Renal cortical epithelial cell (primary cell): ENCODE measurements at places on chromosomes 7 and 10. TPM values are rescaled to one million over a fixed set of nuclear protein-coding genes. Genes with fewer than 3 reads are reported as not detected.

DNA sequence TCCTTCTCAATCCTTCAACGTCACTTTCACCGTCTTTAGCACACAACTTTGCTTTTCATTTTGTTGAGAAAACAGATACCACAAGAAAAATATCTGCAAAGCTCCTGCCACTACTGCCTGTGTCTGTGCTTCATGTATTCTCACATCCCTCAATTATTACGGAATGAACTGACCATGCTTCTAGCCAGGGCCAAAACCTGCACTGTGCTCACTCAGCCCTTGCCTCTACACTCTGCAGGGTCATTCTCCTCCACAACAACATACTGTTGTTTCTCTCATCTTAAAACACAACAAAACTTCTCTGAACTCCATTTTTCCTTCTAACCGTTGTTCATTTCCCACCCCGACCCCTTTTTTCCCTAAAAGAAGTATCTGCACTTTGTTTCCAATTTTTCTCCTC lies 29.5 kb downstream of the BMPR1A start:
- DNase-seq, result peak; percentile 30

GRCh38 chr7:152462995-152463708 lies 27.3 kb upstream of the KMT2C start:
- DNase-seq, result peak; percentile 50

GRCh38 chr7:30915751-30916150 lies 4.1 kb downstream of the AQP1 start:
- DNase-seq, result no peak

GRCh38 chr10:118914629-118915028 lies 114.9 kb upstream of the NANOS1 start:
- DNase-seq, result no peak

DNA sequence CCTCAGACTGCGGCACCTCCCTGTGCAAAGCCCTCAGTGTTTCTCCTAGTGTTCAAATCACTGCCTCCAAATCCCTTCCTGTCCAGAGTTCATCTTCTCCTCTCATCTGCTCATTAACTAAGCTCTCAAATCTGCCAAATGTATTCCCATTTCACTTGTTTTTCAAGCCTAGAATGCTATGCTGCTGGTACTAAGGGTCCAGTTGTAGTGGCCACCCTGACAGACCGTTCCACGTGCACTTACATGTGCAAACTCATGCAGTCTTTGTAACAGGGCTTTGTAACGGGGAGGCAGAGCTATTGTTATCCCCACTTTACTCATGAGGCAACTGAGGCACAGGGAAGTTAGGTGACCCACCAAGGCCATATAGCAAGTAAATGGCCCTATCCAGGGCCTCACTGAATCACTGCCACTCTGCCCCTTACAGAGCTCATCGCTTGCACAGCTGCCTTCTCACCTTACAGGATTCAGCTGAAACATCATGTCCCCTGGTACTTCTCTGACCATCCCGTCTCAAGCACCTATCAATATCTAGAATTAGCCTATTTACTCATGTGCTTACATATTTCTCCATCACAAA lies 153.0 kb upstream of the PDE1C start:
- DNase-seq, result no peak

DNA sequence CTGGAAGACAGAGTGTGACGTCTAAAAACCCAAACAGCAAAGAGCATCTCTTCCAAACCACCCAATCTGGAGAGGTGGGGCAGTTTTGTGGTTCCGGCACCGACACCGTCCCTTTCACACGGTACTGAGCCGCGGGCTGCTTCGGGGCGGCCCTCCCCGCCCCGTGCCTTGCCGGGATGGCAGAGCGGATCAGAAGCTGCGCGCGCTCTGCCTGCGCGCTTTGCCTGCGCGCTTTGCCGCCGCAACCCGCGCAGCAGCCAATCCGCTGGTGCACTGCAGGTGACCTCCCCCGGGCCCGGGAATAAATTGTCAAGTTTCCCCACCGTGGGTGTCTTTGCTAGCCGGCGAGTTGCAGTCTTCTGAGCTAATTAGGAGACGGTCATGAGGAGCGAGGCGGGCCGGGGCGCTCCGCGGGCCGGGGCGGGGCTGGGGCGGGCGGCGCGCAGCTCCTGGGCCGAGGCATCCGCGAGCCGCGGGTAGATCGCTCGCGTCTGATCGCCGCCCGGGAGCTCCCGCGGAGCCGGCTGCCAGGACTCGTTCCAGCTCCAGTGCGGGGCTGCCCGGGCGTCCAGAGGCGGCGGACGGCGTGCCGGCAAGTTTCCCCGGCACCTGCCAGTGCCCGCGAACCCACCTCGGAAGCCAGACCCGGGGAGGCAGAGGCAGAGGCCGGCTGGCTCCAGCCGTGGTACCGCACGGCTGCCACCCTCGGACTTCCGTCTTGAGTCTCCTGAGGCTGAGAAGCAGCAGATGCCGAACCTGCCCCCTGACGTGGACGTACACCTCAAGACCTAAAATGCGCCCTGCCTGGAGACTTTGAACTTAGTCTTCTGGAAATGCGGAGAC lies 536.0 kb upstream of the GALNT17 start:
- DNase-seq, result no peak

DNA sequence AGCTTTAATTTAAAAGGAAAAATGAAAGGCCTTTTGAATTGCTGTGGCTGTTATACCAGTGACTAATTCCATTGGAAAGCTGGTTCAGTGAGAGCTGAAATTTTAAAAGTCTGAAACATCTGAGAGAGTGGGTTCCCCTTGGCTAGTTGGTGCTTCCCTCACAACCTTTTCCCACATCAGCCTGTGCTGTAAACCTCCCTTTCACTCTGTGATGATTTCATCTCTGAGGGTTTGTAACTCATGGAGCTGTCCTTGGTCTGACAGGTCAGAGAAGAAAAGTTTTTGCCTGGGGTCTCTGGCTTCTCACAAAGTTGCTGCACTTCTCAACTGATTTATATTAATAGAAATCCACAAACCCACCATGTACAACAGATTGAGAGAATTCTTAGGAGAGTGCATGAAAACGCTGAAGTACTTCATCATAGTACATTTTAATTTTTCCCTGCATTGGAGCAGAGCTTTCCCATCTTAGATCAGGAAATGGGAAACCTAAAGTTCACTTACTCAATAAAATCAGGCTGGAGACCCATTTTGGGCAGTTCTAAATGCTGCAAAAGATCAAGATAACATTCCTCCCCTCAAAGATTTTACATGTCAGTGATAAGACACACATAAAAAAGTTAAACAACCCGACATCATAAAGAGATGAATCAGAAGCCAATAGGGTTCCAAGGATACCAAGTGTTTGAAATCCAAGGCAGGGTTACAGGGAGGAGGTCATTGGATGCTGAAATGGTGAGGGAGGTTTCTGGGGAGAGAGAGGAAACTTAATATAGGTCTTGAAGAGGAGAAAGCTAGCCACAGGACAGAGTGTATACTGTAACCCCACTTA lies 157.0 kb upstream of the MKLN1 start:
- peak; percentile 50 for DNase-seq

DNA sequence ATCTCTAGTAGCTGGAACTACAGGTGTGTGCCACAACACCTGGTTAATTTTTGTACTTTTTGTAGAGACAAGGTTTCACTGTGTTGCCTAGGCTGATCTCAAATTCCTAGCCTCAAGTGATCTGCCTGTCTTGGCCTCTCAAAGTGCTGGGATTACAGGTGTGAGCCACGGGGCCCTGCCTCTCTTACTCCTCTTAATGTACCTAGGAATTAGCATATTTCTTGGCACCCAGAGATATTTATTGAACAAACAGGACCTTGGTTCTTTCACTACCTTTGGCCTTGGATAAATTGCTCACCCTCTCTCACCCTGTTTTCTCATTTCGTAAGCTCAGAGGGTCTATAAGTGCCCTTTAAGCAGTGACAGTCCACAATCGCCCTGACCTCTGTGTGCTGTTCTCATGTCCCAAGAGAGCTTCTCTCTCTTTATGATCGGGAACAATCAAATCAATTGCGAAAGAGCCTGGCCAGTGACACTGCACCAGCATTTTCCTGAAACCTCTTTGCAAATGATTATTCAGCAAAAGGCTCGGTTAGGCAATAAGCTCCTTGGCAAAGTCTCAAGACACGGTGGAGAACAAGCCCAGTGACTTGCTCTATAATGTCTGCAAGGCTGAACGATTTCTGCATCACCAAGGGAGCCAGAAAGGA lies 117.7 kb downstream of the APBB1IP start:
- DNase-seq, result peak; percentile 99

GRCh38 chr7:41245916-41246315 lies 457.0 kb downstream of the INHBA start:
- no peak for DNase-seq

DNA sequence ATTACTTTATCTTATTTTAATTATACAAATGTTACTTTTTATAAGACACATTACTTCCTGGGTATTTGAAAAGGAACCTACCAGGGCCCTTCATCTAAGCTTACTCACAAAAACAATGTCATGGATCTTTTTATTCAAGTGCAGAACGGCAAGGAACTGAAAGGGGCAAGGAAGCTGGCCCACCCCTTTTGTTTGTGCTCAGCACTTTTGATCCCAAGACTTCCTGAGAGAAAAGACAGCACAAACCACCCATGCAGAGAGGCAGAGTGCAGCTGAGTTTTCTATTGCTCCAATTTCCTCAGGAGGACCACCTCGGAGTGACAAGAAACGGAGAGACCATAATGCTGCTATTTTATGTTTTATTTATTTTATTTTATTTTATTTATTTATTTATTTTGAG lies 232.0 kb upstream of the NRP1 start:
- no peak for DNase-seq

DNA sequence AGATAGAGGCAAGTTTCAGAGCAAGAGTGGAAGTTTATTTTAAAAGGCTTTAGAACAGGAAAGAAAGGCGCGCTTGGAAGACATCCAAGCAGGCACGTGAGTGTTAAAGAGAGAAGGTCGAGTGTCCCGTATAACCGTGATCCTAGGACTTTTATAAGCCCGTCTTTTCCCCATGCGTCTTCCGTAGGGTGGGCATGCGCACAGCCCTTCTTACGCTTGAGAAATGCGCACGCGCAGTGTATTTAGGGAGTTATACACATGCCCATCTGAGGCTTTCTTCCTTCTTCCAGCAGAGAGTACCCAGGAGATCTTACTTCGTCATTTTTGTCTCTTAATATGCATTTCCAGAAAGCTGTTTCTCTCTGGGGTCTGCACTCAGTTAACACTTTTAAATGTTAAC lies 52.4 kb downstream of the CALD1 start:
- DNase-seq, result peak; percentile 38

DNA sequence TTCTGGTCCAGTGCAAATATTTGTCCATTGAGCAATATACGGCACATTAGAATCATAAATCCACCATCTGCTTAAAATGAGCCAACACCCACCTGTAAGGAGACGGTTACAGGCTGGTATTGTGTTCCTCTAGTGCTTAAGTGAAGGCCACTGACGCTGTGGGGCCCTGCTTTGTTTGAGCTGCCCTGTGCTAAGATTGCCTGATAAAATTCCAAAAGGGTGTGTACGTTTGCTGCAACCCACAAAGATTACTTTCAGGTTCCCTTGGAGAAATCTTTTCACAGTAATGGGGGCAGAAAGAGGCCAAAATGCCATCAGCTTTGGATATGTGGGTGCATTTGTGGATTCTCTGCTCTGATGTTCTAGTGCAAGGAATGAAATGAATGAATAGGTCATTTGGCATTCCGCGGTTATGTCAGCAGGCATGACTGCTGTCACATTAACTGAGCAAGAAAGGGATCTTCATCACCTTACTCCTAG lies 34.4 kb downstream of the AGR3 start:
- peak; percentile 57 for DNase-seq

DNA sequence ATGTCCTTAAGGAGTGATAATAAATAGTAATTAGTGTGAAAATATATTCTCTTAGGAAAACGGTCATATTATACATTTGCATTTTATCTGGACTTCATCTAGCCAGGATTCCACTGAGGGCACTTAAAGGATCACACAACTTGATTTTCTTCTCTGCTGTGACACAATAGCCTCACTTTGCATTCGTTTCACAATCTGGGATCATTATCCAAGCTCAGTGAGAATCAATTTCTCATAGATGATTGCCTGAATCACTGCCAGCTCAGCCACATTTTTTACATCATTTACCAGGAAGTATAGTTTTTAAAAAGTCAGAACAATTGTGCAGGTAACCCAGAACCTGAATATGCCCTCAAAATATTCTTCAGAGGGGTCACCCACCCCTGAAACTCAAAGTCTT lies 68.9 kb downstream of the PTPRZ1 start:
- peak; percentile 2 for DNase-seq

- no peak for DNase-seq
Measured at GRCh38 chr7:154914996-154915380, 87.9 kb downstream of the PAXIP1 start.

DNA sequence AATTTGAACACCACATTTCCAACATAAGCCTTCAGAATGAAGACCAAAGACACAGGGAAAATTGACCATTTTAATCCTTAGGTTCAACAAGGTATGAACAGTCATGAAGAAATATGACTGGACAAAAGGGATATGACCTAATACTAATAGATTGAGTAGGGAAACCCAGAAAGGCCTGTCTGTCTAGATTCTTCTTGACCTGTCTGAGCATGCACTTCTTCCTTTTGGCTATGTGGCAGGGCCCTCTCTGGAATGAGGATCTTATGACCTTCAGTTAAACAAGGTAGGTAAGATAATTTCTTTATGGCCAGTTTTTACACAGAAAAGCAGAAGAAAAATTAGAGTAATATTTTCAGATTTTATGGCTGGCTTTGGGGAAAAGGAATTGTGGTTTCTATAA lies 3.0 kb upstream of the PHYHIPL start:
- no peak for DNase-seq

DNA sequence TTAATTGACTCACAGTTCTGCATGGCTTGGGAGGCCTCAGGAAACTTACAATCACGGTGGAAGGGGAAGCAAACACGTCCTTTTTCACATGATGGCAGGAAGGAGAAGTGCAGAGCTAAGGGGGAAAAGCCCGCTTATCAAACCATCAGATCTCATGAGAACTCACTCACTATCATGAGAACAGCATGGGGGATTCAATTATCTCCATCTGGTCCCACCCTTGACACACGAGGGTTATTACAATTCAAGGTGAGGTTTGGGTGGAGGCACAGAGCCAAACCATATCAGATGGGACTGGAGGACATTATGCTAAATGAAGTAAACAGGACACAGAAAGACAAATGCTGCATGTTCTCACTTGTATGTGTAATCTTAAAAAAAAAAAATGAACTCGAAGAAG lies 141.4 kb upstream of the HABP2 start:
- no peak for DNase-seq

Gene AGR2
- total RNA-seq, result 18.6 and 29.0 TPM in 2 replicates

Gene COMMD3
- total RNA-seq, result 49.1 and 52.9 TPM in 2 replicates

Gene EPO
- total RNA-seq, result not detected in 2 replicates

Gene KNDC1
- 0.25 TPM in 1 of 2 replicates, not detected in the other for total RNA-seq

Gene DBF4
- 8.6 and 25.5 TPM in 2 replicates for total RNA-seq
